Cardiac ventricle fibroblast (primary cell): ENCODE measurements at places on chromosomes 11 and 22. TPM values are rescaled to one million over a fixed set of nuclear protein-coding genes. Genes with fewer than 3 reads are reported as not detected.

The CHKA gene
- 5.9 and 8.3 TPM in 2 replicates for total RNA-seq

The SAA4 gene
- not detected in 2 replicates for total RNA-seq

The DSCAML1 gene
- total RNA-seq: not detected in 2 replicates

The FAM180B gene
- not detected in 2 replicates for total RNA-seq

The C2CD2L gene
- total RNA-seq: 3.9 and 4.6 TPM in 2 replicates

The DUSP18 gene
- total RNA-seq: 4.2 and 5.4 TPM in 2 replicates

The SMC1B gene
- total RNA-seq: not detected in 2 replicates

The OR51E2 gene
- total RNA-seq: not detected in 2 replicates

The SERPING1 gene
- total RNA-seq: 762 and 840 TPM in 2 replicates

The MUC6 gene
- not detected in 2 replicates for total RNA-seq
